Activated T-cell treated with anti-CD3 and anti-CD28 coated beads, Interleukin-2, amount 50 U/mL, for 72 hours (primary cell): ENCODE measurements at places on chromosomes 5 and 9.

DNA sequence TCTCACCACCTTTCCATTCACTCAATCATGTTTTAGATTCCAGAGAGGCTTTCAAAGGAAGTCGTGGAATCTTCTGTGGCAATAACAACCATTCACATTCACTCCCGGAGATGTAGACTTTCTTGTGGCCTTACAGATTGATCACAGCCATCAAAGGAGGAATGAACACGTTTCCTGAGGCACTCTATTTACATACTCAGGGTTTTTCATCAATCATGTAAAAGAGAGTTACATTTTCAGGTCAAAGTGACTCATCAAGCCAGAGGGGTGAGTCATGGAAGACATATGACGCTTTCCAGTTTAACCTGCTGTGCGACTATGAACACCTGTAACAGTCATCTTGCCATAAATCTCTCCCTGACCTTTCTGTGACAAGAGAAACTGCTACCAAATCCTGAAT, 39.3 kb upstream of the RAD23B start:
- peak; percentile 63 for DNase-seq
- no peaks in the 10 kb centered on the region for H3K27me3 ChIP-seq
- H3K36me3 ChIP-seq = no peaks in the 10 kb centered on the region
- H3K4me3 ChIP-seq = peak overlapping the region; percentile 75
- H3K27ac ChIP-seq = peak overlapping the region; percentile 92

DNA sequence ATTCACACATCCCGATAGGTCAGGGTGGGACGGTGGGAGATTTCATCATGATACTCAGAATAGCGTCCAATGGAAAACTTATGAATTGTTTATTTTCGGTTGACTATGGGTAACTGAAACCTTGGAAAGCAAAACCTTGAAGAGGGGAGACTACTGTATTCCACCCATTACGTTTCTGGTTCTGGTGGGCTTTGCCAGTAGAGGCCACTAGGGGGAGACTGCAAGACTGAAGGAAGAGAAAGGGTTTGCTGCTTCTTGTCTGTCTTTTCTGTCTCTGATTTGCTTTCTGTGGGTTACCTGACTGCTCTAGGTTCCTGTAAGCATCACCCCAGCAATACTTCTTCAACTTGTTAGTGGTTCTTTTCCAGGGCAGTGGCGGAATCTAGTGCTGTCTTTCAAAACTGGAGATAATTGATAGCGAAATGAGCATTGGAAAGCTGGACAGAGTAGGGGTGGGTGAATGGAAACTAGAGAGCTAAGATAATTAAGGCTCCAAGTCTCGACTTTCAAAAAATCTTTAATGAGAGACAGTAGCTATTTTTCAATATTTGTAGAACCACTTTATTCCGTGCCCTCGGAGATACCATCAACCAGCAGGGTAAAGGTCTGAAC, 27.0 kb downstream of the GRIN3A start:
- no peaks in the 10 kb centered on the region for H3K4me1 ChIP-seq
- H3K36me3 ChIP-seq = no peaks in the 10 kb centered on the region
- H3K27me3 ChIP-seq = peaks cover 36% of the 10 kb centered on the region
- peak; percentile 31 for DNase-seq
- no peak overlapping the region for H3K27ac ChIP-seq

DNA sequence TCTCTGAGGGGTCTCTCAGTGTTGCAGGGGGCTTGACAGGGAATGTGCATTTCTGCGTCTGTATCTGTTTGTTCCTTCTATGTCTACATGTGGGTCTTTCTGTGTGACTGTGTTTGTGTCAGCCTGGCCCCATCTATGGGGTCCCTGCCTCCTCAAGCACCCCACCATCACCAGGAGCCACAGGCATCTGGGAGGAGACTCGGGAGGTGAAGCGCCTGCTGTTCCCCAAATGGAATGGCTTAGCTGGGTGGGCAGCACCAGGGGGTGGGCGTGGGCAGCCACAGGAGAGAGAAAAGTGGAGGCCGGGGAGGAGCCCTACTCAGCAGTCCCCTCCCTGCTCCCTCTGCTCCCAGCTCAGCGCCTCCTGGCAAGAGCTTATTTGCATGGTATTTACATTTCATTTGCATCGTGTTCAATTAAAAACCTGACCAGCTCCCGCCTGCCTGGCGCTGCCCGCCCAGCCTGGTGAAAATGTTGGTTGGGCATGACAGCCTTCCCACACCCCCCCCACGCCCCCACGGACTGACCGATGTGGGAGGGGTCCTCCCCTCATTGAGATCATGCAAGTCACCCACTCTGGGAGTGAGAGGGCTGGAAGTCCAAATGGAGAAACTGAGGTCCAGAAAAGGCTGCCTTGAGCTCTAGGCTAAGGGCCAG, 50.5 kb downstream of the CXXC5 start:
- H3K27me3 ChIP-seq = peaks cover 27% of the 10 kb centered on the region
- no peak for DNase-seq
- no peak overlapping the region for H3K27ac ChIP-seq
- H3K4me3 ChIP-seq = peak overlapping the region; percentile 11

DNA sequence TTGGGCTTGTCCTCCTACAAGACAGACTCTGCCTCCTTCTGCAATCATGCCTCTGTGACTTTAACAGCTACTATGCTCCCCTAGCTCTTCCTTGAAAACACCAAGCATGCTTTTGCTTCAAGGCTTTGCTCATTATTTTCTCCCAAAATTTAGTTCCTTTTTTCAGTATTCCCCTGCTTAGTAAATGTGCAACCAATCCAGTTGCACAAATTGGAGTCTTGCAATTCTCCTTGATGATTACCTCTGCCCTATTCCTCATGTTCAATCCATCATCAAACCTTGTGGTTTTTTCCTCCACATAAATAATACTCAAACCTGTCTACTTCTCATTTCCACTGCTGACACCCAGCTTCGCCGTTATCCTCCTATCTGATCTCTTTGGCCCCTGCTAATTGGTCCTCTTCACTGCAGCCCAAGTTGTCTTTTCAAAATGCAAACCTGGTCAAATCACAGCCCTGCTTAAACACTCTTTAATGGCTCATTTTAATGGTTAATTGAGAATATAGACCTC, 296.3 kb downstream of the CWC27 start:
- no peak overlapping the region for H3K4me3 ChIP-seq
- H3K27me3 ChIP-seq = peaks cover 18% of the 10 kb centered on the region
- no peaks in the 10 kb centered on the region for H3K36me3 ChIP-seq
- H3K27ac ChIP-seq = no peak overlapping the region
- peaks cover under 1% of the 10 kb centered on the region for H3K4me1 ChIP-seq

- no peaks in the 10 kb centered on the region for H3K27me3 ChIP-seq
- H3K36me3 ChIP-seq = no peaks in the 10 kb centered on the region
- no peak for DNase-seq
- H3K4me3 ChIP-seq = no peak overlapping the region
- H3K4me1 ChIP-seq = peaks cover 4% of the 10 kb centered on the region
Observed at GRCh38 chr9:136681945-136682699, 5.1 kb downstream of the AGPAT2 start.

DNA sequence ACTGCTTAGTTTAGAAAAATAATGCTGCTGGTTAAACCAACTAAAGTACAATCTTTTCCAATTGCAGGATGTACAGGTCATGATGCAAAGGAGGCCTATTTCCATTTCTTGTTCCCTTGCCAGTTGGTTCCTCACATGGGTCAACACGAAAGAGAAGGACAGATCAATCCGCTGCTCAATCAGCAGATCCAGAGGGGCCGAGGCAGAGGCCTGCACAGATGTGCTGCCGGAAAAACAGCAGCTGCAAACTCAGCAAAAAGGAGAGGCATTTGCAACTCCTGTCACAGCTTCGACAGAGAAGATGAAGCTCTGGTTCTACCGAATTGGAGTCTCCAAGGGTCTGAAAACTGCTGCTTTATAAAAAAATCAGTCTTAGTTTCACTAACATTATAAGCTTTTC, 69.8 kb downstream of the NIPSNAP3B start:
- no peak overlapping the region for H3K4me3 ChIP-seq
- peaks cover 3% of the 10 kb centered on the region for H3K36me3 ChIP-seq
- H3K27ac ChIP-seq = no peak overlapping the region
- no peaks in the 10 kb centered on the region for H3K27me3 ChIP-seq
- no peaks in the 10 kb centered on the region for H3K4me1 ChIP-seq

DNA sequence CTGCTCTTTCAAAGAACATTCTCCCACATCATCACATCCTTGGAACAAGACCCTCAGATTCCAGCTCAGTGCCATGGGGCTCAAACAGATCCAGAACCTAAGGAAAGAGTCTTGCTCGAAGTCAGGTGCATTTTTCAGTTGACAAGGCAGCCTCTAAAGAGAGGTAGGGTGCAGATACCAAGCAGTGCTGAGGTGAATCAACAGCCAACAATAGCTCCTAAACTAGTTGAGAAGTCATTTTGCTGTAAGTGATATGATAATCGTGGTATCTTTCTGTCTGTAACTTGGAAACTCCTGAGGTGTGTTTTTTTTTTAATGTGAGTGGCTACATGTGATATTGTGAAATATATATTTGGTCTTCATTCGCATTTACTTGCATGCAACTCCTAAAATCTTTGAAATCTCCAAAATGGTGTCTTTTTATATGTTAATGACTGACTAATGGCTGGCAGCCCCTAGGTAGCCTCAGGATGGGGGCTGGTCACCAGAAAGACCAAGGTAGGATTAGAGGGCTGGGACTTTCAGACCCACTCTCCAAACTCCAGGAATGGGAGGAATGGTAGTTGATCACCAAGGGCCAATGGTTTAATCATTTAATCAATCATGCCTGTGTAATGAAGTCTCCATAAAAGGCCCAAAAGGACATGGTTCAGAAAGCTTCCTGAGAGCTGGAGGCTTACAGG, 96.6 kb downstream of the SERINC5 start:
- H3K36me3 ChIP-seq = peaks cover 17% of the 10 kb centered on the region
- H3K4me3 ChIP-seq = no peak overlapping the region
- no peaks in the 10 kb centered on the region for H3K27me3 ChIP-seq

GRCh38 chr5:53873235-53873634, 312.8 kb downstream of the NDUFS4 start:
- H3K4me1 ChIP-seq = no peaks in the 10 kb centered on the region
- H3K27ac ChIP-seq = no peak overlapping the region
- H3K36me3 ChIP-seq = no peaks in the 10 kb centered on the region
- no peak for DNase-seq
- H3K27me3 ChIP-seq = peaks cover 9% of the 10 kb centered on the region

DNA sequence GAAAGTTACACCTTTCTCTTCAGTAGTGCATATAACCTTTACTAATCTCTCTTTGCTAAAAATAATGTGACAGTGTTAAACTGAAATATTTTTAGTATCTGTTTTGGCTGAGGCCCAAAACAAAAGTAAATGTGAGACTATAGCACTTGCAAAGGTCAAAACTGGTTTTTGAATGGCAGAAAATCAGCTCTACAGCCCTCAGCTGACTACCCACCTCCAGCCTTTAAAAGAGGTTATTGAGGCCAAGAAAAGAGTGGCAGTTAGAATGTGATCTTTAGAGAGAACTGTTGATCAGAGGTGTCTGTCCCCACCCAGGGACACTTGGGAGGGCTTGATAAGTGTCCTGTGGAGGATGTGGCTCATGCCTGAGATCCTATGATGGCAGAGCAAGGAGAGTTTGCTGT, 30.9 kb downstream of the PRKACG start:
- peaks cover 2% of the 10 kb centered on the region for H3K36me3 ChIP-seq
- no peak overlapping the region for H3K4me3 ChIP-seq
- no peaks in the 10 kb centered on the region for H3K27me3 ChIP-seq
- peaks cover 51% of the 10 kb centered on the region for H3K4me1 ChIP-seq

GRCh38 chr5:98403131-98403530, 370.3 kb upstream of the RGMB start:
- no peaks in the 10 kb centered on the region for H3K36me3 ChIP-seq
- DNase-seq = no peak
- no peak overlapping the region for H3K27ac ChIP-seq
- no peak overlapping the region for H3K4me3 ChIP-seq
- no peaks in the 10 kb centered on the region for H3K27me3 ChIP-seq
- no peaks in the 10 kb centered on the region for H3K4me1 ChIP-seq

DNA sequence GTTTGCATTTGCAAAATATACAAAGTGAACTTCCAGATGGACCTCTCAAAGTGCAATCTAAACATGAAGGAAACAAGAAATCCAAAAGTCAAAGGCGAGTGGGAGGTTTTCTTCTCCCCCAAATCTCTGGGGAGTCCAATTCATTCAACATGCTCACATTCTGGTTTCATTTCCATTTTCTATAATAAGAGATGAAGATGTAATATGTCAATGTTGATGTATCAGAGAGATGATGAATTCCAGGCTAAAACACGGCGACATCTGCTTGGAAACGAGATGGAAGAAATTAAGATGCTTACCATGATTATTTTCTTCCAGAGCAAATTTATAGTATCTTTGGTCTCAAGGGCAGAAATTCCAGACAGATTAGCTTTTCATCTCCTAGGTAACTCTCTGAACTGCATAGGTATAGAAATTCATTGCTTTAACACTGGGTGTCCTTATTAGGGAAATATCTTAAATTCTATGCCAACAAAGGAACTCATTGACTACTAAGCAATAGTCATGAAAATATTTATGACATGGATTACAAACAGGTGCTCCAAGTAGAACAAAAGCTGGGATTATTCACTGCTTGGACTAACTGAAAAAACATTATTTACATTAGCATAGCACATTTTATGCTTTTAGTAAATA, 287.9 kb downstream of the SEC61B start:
- H3K4me1 ChIP-seq = no peaks in the 10 kb centered on the region
- no peaks in the 10 kb centered on the region for H3K36me3 ChIP-seq
- H3K4me3 ChIP-seq = no peak overlapping the region
- H3K27ac ChIP-seq = no peak overlapping the region
- DNase-seq = no peak

- no peak overlapping the region for H3K4me3 ChIP-seq
- no peak for DNase-seq
- H3K4me1 ChIP-seq = no peaks in the 10 kb centered on the region
Observed at GRCh38 chr5:144196612-144197011, 25.9 kb downstream of the KCTD16 start.

DNA sequence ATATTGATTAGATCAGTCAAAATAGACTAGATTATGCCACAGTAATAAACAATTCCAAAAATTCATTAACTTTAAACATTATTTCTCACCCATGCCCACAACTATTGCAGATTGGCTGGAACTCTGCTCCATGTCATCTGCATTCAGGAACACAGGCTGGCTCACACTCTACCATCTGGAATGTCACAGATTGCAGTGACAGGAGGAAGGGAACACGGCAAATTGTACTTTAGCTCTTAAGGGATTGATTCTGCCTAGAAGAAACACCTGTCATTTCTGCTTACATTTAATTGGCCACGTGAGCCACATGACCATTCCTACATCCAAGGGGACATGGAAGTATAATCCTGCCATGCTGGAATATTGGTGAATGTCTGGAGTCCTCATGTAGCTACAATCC, 54.4 kb downstream of the ATPSCKMT start:
- H3K36me3 ChIP-seq = no peaks in the 10 kb centered on the region
- H3K4me3 ChIP-seq = no peak overlapping the region
- DNase-seq = no peak

GRCh38 chr5:54795284-54795683, 190.1 kb downstream of the ESM1 start:
- H3K4me1 ChIP-seq = peaks cover 24% of the 10 kb centered on the region
- peaks cover 24% of the 10 kb centered on the region for H3K27me3 ChIP-seq
- no peak for DNase-seq

DNA sequence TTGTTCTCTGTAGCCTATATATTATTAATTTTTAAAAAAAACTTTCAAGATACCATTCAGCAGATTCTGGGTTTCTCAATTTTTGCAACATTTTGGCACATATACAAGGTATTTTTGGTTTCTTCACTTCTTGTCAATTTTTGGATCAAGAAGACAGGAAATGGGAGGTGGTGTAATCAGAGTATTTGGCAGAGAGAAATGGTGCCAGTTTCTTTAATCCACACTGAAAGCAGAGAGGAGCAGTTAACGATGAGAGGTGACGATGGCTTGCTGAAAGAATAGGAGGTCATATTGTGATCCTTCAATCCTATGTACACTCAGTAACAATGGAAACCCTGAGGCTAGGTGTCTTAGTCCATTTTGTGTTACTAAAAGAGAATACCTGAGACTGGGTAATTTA, 16.4 kb downstream of the NNT start:
- H3K27me3 ChIP-seq = no peaks in the 10 kb centered on the region
- DNase-seq = no peak
- peaks cover 25% of the 10 kb centered on the region for H3K36me3 ChIP-seq
- no peak overlapping the region for H3K27ac ChIP-seq
- no peak overlapping the region for H3K4me3 ChIP-seq
- H3K4me1 ChIP-seq = no peaks in the 10 kb centered on the region
